ENCODE measurements at places on chromosomes 1 and 21.

DNA sequence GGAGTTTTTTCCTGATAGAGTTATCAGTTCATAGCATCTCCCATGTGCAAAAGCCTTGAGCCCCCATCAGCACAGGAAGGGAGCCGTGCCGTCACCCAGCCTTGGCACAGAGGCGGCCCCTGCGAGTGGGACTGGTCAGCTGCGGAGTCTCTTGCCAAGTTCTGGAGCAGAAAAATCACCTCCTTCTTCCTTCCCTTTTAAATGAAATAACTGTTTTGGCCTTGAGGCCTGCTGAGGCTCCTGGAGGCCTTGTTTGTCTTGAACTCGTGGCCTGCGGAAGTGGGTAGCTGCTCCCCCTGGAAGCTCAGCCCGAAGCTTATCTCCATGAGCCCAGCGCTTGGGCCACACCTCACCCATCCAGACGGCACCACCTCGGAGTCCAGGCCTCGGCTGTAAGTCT lies 145.7 kb upstream of the TMEM51 start:
- no peak for DNase-seq

- no peak for DNase-seq
Observed at GRCh38 chr1:218617986-218618385, 272.9 kb downstream of the TGFB2 start.

- no peak for DNase-seq
Observed at GRCh38 chr1:99645203-99645602, 710 bp upstream of the PALMD start.

- DNase-seq = no peak
Observed at GRCh38 chr1:41394959-41395956, 34.0 kb downstream of the FOXO6 start.

GRCh38 chr1:241972703-241973369 lies 15.3 kb downstream of the BECN2 start:
- DNase-seq = no peak

- no peak for DNase-seq
Observed at GRCh38 chr1:35215346-35215745, 22.4 kb upstream of the SFPQ start.
